Endothelial cell of umbilical vein (primary cell): ENCODE measurements at places on chromosomes 4 and X. TPM values are rescaled to one million over a fixed set of nuclear protein-coding genes. Genes with fewer than 3 reads are reported as not detected.

The ZNF330 gene
- total RNA-seq: 31.0 and 34.2 TPM in 2 replicates

The USP17L15 gene
- not detected in 2 replicates for total RNA-seq

The CTAG1A gene
- not detected in 2 replicates for total RNA-seq

DNA sequence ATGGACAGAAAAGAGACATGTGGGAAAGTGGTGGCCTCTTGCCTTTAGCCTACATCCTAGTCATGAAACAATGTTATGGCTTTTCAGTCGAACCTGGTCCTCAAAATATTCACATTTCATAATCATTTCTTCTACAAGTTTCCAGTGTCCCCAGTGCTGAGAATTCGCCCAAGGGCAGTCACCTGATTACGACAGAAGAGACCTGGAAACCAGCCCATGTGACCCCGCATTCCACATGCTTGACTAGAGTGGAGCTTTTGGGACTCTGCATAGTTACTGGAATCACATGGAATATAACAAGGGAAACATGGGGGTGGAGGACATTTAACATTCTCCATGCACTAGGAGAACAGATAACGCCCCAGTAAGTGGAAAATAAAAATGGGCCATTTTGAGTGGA is 100.1 kb downstream of the PPARGC1A start:
- H3K36me3 ChIP-seq: no peaks in the 10 kb centered on the region
- H3K27ac ChIP-seq: no peak overlapping the region
- no peaks in the 10 kb centered on the region for H3K4me1 ChIP-seq

GRCh38 chrX:6225288-6225910 is 3.3 kb downstream of the NLGN4X start:
- H3K27ac ChIP-seq: no peak overlapping the region
- H3K4me3 ChIP-seq: no peak overlapping the region
- no peaks in the 10 kb centered on the region for H3K36me3 ChIP-seq
- H3K4me1 ChIP-seq: no peaks in the 10 kb centered on the region
- DNase-seq: no peak

- no peak for DNase-seq
- H3K27me3 ChIP-seq: no peaks in the 10 kb centered on the region
- H3K27ac ChIP-seq: no peak overlapping the region
Observed at GRCh38 chr4:132108784-132109183, 1040.3 kb upstream of the PCDH10 start.

GRCh38 chrX:112457788-112458187 is 221.9 kb downstream of the LHFPL1 start:
- no peaks in the 10 kb centered on the region for H3K27me3 ChIP-seq
- H3K27ac ChIP-seq: no peak overlapping the region
- H3K4me3 ChIP-seq: no peak overlapping the region
- H3K4me1 ChIP-seq: no peaks in the 10 kb centered on the region
- H3K36me3 ChIP-seq: no peaks in the 10 kb centered on the region
- DNase-seq: no peak

- DNase-seq: peak; percentile 48
- H3K27ac ChIP-seq: no peak overlapping the region
- no peaks in the 10 kb centered on the region for H3K27me3 ChIP-seq
- peaks cover 72% of the 10 kb centered on the region for H3K4me1 ChIP-seq
- H3K36me3 ChIP-seq: no peaks in the 10 kb centered on the region
- no peak overlapping the region for H3K4me3 ChIP-seq
Observed at GRCh38 chr4:94533405-94534223, 81.9 kb downstream of the PDLIM5 start.

GRCh38 chrX:153782313-153782712 is 1.5 kb downstream of the SRPK3 start:
- no peaks in the 10 kb centered on the region for H3K4me1 ChIP-seq
- no peak for DNase-seq
- H3K36me3 ChIP-seq: no peaks in the 10 kb centered on the region
- no peak overlapping the region for H3K27ac ChIP-seq
- H3K27me3 ChIP-seq: no peaks in the 10 kb centered on the region

The TRIM60 gene
- not detected in 2 replicates for total RNA-seq

- H3K27me3 ChIP-seq: no peaks in the 10 kb centered on the region
- H3K4me3 ChIP-seq: no peak overlapping the region
- H3K36me3 ChIP-seq: no peaks in the 10 kb centered on the region
- H3K4me1 ChIP-seq: peaks cover 76% of the 10 kb centered on the region
- no peak for DNase-seq
Observed at GRCh38 chr4:87034527-87034926, 99.7 kb downstream of the AFF1 start.

The CD40LG gene
- total RNA-seq: not detected in 2 replicates

The ALB gene
- total RNA-seq: not detected in 2 replicates
